ENCODE measurements at places on chromosomes 5 and 9.

GRCh38 chr9:126523611-126524111, 90.1 kb upstream of the LMX1B start:
- peak; percentile 51 for DNase-seq

GRCh38 chr9:18492612-18493011, 18.7 kb downstream of the ADAMTSL1 start:
- DNase-seq: no peak

GRCh38 chr5:15574806-15575325, 74.9 kb downstream of the FBXL7 start:
- DNase-seq: no peak

DNA sequence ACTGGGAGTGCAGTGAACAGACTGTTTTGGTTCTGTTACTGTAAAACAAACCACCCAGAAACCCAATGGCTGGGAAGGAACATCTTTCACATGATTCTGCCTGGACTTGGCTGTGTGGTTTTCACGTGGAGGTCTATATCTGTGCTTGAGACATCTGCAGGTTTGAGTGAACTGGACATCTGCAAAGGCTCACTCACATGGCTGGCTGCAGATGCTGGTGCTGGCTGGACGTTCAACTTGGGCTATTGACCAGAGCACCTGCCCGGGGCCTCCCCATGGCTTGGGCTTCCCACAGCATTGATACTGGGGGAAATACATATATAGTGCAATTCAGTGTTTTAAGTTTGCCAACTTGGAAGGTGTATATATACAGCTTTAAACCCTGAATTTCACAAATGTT, 6.8 kb downstream of the CTSL start:
- no peak for DNase-seq

GRCh38 chr9:75148561-75148960, 60.2 kb downstream of the OSTF1 start:
- DNase-seq: no peak

DNA sequence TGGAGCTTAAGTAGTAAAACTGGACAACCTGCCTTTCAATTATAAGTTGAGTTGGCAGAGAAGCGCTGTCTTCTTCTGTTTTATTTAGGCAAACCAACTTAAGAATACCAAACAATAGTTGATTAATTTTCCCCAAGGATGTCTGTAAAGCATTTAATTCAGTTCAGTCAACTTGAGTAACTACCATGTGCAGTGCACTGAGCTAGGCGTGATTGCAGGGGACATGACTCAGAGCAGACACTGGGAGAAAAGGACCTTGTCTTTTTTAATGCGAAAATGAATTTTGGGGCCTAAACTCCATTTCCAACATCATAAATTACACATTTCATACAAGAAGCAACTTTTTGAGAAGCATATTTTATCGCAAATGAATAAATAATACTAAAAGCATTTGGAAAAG, 66.3 kb downstream of the FBXL7 start:
- DNase-seq: no peak

GRCh38 chr5:10632110-10632761, 68.4 kb downstream of the ANKRD33B start:
- DNase-seq: peak; percentile 27

DNA sequence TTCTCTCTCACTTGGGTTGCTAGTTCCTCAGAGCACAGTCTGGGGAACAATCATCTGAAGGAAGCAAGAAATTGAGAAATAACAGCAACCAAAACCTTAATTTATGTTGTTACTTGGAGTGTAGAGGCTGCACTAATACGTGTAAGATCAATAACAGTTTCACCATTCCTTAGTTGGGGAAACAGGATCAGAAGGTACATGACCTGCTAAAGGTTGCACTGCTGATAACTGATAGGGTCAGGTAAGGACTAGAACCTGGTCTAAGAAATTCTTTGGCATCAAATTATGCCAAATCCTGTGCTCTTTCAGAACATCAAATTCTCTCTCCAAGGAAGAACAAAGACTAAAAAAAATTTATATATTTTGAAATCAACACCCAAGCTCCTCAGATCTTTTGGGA, 278.6 kb upstream of the C9orf72 start:
- no peak for DNase-seq

DNA sequence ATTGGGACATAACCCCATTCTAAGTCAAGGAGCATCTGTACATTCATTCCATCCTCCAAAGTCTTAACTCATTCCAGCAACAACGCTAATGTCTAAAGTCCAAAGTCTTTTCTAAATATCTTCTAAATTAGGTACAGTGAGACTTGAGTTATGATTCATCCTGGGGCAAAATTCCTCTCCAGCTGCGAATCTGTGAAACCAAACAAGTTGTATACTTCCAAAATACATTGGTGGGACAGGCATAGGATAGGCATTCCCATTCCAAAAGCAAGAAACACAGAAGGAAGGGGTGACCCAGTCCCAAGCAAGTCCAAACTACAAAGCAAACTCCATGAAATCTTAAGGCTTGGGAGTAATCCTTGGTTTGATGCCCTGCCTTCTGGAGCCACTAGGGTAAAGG, 97.6 kb upstream of the FANCC start:
- no peak for DNase-seq

DNA sequence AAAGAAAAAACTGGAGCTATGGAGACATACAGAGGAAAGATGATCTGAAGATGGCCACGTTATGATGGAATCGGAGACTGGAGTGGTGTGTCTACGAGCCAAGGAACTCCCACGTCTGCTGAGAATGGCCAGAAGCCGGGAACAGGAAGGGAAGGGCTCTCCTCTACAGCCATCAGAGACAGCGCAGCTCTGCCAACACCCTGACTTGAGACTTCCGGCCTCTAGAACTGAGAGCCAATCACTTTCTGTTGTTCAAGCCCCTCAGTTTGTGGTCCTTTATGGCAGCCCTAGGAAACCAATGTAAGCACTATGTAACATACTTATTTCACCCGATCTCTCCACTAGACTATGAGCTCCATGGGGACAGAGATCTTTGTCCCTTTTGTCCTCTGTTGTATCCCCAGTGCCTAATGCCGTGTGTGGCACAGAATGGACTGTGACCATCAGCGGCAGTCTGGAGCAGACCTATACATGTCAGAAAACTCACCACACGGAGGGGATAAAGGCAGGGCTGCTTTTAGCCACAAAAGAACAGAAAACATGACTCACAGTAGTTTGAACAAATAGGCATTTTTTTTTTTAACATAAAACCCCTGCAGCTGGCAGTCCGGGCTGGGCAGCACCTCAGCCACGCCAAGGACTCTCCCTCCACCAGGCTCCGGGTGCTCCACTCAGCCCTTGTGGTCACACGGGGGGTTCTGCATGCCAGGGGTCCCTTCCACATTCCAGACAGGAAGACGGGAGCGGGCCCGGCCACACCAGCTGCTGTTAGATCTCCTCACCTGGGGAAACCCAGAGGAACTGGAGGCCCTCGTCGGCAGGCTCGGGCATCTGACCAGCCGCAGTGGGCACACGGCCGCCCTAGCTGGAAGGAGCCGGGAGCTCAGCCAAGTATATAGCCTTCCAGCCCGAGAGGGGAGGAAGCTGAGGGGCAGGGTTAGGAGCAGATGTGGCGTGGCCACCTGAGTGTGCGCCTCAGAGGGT, 16.1 kb upstream of the MXD3 start:
- DNase-seq: no peak

DNA sequence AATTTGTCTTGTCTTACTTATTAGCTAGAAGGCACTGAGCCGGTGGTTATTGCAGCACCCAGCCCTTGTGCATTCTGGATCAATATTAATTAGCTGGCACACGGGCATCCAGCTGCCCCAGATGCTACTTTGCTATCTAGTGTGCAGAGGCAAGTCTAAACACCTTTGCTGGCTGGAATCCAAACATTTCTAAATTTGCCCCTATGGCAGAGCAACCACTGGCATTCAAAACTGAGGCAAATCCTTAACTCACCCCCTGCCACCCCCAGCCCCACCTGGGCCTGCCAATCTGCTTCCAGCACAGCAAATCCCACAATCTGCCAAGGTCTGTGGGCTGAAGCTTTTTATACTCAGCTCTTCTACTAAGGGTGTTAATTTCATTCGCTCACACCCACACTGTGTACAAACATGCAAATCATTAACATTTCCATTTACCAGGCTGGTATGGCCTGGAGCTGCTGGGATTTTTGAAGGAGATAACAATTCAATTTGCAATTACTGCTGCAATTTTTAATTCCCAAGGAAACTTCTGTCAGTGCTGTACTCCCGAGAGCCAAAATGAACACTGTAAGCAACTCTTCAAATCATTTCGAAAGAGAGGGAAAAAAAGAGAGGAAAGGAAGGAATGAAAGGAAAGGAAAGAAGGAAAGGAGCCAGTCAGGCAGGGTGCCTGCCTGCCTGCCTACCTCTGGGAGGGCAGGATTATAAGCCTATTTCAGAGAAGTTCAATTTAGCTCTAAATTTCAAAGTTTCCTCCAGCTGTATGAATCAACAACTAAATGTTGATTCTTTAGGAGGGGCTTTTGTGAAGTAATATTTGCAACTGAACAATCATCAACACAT, 35.5 kb downstream of the RAPGEF1 start:
- DNase-seq: no peak

DNA sequence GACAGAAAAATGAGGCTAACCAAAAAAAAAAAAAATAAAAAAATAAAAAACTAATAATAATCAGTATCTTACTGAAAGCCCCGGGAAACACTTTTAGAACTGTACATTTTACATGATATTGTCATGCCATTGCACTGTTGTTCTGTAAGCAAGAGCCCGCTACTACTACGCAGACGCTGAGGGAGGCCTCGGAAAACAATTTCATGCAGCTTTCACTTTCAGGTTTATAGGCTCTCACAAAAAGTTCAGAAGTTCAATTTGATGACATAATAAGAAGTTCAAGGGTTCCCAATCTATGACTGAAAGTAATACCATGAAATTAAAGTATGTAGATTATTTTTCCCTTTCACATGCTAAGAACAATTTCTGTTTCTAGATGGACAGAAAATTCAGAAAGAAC, 318.3 kb upstream of the ITGA1 start:
- peak; percentile 46 for DNase-seq

DNA sequence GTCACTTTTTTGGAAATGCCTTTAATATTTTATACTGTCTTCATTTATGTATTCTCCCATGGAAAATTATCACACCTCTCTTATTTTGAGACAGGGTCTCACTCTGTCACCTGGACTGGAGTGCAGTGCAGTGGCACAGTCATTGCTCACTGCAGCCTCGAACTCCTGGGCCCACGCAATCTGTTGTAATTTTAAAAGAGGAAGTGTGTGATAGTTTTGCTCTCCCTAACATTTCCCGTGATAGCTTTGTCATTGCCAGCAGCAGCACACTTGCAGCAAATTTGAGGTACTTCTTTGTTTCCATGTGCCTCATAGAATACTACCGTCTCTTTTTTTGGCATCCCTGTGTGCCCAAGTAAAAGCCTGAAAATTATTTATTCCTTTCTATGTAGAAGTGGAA, 103.5 kb downstream of the RNF180 start:
- no peak for DNase-seq

GRCh38 chr9:96420468-96421219, 2.5 kb upstream of the ZNF367 start:
- DNase-seq: peak; percentile 41

GRCh38 chr9:105333076-105333475, 88.6 kb downstream of the SLC44A1 start:
- DNase-seq: no peak

DNA sequence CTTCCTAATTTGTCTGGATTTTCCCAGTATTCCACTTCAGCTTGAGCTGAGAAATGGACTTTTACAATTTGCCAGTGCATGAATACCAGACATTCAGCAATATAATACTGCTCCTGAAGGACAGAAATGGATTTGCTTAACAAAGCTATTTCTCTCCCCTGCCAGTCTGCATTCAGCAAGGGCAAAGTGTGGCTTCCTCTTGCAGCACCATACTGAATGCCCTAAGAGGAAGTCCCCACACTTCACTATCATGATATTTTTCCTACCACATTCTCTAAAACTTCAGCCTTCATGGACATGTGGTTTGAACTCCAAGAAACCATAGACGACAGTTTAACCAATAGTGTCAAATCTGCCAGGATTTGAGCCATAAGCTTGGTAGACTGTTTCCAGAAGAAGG, 19.8 kb upstream of the TLE4 start:
- no peak for DNase-seq

- no peak for DNase-seq
Measured at GRCh38 chr5:116912221-116912620, 337.6 kb upstream of the SEMA6A start.

- no peak for DNase-seq
Measured at GRCh38 chr5:39799242-39799641, 374.5 kb upstream of the DAB2 start.

DNA sequence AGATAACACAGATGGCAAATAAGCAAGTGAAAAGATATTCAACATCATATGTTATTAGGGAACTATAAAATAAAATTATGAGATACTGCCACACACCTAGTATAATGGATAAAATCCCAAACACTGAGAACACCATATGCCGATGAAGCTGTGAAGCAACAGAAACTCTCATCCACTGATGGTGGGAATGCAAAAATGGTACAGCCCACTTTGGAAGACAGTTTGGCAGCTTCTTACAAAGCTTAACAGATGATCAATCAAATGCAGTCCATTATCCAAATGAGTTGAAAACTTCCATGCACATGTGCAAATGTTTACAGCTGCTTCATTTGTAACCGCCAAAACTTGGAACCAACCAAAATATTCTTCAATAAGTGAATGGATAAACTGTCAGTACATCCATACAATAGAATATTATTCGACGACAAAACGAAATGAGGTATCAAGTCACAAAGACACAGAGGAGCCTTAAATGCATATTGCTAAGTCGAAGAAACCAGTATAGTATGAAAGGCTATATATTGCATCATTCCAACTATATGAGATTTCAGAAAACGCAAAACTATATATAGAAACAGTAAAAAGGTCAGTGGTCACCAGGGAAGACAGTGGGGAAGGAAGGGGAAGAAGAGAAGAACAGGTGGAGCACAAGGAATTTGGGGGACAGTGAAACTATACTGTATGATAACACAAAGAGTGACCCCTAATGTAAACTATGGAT, 14.9 kb downstream of the PFDN1 start:
- DNase-seq: no peak

DNA sequence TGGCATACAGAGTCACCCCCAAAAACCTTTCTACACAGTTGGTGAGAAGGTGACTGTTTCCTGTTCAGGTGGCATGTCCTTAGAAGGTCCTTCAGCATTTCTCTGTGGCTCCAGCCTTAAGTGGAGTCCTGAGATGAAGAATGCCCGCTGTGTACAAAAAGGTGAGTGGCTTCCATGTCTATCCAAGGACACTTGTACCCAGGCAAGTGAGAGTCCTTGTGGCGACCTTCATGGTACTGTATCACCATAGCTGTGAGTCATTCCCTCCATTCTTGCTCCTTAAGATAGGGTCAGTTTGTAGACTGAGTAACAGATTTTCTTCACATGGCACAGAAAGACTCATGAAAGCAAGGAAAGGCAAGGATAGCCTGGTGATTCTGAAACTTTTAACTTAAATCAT, 63.1 kb downstream of the C7 start:
- DNase-seq: no peak
